Fibroblast of skin of left biceps (primary cell): ENCODE measurements at places on chromosomes 12 and 14.
A peak's percentile ranks its signal among the peaks of the same experiment; 100 is the strongest.

GRCh38 chr14:53979747-53980642 lies 23.4 kb upstream of the BMP4 start:
- DNase-seq, result no peak

DNA sequence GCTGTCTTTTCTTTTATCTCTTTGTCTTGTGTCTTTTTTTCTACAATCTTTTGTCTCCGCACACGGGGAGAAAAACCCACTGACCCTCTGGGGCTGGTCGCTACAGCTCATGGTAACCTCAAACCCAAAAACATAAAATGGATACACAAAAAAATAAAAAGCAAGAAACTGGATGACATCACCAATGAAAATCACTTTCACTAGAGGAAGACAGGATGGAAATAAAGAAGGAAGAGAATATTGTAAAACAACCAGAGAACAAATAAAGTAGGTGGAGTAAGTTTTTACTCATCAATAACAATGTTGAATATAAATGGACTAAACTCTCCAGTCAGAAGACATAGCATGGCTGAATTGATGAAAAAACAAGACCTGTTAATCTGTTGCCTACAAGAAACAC lies 17.6 kb downstream of the MIPOL1 start:
- no peak for DNase-seq

DNA sequence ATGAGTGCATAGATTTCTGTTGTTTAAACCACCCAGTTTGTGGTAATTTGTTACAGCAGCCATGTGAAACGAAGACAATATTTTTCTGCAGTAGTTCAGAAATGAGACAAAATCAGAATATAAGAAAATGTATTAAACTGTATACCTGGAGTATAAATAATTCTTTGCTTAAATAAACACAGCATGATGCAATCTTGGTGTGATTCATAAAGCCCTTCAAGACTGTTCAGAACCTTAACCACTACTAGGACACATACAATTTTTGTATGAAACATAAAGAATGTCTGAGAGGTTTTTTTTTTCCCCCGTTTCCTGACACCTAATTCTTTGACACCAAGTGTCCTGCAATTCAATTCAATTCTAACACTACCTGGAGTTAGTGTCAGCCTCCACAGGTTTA lies 10.5 kb downstream of the C12orf75 start:
- DNase-seq, result no peak

- DNase-seq, result no peak
These were observed 237.5 kb upstream of the TMTC1 start for GRCh38 chr12:30021051-30021833.

DNA sequence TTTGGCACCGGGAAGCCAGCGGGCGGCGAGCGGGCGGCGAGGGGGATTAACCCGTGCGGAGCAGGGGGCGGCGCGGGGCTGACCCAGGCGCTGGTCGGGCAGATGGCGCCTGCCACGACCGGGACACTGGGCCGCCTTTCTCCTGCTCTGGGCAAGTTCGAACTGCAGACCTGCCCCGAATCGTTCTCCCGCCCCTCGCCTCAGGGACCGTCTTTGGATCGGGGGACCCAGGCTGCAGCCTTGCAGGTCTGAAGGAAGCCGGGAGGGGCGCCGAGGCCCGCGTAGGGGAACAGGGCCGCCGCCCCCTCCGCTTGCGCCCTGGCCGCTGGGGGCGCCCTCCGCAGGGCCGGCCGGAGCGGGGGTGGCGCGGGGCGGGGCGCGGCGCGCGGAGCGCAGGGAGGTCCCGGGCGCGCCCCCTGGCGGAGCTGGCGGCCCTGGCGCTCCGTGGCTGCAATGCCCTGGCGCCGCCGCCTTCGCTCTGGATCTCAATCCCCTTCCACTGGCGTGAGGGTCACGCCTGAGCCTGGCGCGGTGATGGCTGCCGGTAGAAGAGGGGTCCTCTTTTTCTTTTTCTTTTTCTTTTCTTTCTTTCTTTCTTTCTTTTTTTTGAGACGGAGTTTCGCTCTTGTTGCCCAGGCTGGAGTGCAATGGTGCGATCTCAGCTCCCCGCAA lies 449 bp upstream of the LTBP2 start:
- no peak for DNase-seq

- no peak for DNase-seq
These were observed 143.9 kb upstream of the NAV3 start for GRCh38 chr12:77686760-77687159.

GRCh38 chr14:84584511-84584910 lies 945.4 kb upstream of the FLRT2 start:
- DNase-seq, result peak; percentile 3

DNA sequence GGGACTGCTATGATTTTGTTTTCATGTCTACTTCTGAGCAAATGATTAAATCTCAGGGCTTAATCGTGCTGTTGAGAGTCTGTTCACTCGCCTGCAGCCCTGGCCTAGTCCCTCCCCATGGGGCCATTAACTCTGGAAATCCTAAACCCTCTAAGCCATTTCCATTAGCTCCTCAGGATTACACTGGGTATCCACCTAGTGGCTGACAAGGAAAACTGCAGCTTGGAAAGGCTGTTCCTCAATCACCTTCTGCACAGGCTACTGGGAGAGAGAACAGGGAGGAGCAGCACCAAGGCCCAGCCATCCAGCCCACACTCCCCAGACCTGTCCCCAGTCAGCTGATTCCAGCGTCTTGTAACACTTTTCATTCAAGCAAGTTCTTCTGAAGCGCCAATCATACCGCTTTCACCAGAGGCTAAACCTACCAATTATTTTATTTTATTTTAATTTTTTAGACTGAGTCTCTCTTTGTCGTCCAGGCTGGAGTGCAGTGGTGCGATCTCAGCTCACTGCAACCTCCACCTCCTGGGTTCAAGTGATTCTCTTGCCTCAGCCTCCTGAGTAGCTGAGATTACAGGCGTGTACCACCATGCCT lies 48.7 kb downstream of the NEUROD4 start:
- DNase-seq, result peak; percentile 3

DNA sequence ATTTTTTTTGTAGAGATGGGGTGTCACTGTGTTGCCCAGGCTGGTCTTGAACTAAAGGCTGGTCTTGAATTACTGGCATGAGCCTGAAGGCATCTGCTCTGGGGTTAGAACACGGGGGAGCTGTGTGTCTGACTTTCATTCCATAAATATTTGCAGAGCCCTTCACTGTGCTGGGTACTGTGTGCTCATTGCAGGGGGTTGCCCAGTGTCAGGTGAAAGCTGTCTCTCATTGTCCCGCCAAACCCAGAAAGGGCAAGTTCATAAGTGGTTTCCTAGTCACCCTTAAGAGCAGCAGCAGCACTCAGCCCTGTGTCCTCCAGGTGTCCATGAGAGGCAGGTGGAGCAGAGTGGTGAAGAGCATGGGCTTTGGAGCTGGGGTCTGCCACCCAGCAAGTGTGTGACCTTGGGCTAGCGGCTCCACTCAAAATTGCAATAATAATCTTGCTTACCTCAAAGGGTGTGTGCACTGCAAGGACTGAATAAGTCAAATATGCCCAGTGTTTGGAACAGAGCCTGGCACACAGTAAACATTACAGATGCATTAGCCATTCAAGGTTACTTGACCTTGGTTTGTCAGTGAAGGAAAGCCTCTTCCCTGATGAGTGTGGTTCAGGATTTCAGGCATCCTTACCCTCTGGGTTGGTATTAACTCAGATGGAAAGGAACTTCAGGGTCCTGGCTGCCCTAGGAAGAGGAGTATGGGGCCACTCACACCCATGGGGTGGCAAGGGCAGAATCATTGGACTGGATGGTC lies 4.4 kb upstream of the SMIM41 start:
- no peak for DNase-seq

GRCh38 chr14:54681811-54682261 lies 114.9 kb downstream of the SAMD4A start:
- DNase-seq, result peak; percentile 43

GRCh38 chr12:53107122-53107521 lies 3.8 kb downstream of the SOAT2 start:
- DNase-seq, result no peak

DNA sequence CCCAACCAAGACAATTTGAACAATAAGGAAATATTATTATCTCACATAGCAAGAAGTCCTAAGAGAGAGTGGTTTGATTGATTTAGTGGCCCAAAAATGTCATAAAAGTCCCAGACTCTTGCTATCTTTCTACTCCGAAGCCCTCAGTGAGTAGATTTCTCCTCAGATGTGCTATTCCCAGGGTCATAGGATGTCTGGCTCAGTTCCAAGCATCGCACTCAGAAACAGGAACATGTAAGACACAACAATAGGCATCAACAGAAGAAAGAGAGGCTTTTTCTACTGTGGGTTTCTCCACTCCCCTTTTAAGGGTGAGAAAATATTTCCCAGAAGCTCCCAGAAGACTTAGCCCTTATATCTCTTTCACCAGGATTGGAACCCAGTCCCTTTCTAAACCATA lies 188.1 kb upstream of the CDKN3 start:
- DNase-seq, result no peak

- no peak for DNase-seq
These were observed 98.2 kb downstream of the RAD52 start for GRCh38 chr12:851343-851742.

DNA sequence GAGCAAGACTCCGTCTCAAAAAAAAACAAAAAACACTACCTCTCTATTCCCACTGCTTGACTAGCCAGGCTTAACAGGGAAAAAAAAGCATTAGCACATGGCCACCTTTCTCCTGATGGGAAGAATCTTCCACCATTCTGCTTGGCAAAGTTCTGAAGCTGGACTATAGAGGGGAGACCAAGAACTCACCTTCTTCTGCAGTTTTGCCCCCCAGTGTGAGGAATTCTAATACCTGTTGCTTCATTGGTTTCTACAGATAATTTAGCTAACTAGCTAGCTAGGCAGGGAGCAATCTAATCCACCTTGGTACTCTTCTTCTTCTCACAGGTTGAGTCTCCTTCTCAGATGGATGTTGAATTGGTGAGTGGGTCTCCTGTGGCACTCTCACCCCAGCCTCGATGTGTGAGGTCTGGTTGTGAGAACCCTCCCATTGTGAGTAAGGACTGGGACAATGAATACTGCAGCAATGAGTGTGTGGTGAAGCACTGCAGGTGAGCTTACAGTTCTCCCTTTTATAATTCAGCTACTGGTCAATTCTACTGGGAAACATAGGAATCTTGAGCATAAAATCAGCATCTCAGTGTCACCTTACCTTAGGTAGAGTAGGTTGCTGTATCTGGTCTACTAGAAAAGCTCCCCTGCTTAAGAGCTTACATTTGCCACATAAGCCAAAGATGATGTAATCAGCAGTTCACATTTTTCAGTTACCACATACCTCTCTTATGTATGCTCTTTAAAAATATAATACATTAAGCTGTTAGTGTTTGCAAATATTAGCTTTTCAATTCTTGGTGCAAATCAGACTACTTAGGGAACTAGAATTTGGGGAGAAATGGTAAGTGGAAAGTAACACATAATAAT lies 16.0 kb downstream of the METTL3 start:
- DNase-seq, result no peak

DNA sequence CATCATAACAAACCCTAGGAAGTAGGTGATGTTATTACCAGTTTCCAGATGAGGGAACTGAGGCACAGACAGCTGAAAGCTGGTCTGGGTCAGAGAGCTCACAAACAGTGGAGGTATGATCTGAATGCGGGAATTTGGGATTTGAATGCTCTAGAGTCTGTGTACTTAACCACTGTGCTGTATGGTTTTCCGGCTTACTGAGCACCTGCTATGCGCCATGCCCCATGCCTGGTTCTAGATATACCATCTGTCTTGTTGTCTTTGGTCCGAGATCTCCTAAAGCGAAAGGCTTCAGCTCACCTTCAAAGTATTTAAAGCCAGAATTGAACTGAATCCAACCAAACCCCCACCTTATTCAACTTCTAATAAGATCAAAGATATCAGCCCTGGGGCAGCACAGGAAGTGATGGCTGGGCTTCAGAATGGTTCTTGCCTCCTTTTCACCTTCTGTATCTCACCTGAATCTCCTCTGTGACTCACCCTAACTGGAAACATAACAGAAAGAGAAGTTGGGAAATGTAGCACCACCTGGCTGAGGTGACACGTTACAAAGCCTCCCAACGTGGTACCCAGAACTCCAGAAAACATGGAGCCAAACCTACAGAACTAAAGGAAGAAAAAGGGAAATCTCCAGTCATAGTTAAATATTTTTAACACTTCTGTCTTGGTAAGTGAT lies 54.3 kb downstream of the PRMT8 start:
- no peak for DNase-seq

GRCh38 chr12:130813949-130814348 lies 25.1 kb downstream of the STX2 start:
- no peak for DNase-seq

- no peak for DNase-seq
These were observed 55.5 kb downstream of the PPP2R5E start for GRCh38 chr14:63487724-63488123.

- DNase-seq, result no peak
These were observed 26.4 kb downstream of the DDHD1 start for GRCh38 chr14:53126731-53127130.

DNA sequence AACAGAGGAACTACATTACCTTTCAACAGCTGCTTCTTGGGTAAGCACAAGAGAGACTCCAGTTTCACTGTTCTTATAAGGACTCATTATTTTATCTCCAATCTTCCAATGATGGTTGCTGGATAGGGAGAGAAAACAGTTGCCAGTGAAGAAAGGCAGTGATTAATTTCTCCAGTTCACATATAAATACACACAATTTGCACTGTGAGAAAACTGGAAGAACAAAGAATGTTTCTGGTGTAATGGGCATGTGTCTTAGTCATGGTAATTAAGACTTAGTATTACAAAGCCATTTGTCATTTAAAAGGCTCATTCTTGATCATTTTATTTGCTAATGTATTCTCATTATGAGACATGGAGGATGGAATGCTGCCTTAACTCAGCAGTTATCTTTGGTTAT lies 78.0 kb upstream of the FAR2 start:
- no peak for DNase-seq

DNA sequence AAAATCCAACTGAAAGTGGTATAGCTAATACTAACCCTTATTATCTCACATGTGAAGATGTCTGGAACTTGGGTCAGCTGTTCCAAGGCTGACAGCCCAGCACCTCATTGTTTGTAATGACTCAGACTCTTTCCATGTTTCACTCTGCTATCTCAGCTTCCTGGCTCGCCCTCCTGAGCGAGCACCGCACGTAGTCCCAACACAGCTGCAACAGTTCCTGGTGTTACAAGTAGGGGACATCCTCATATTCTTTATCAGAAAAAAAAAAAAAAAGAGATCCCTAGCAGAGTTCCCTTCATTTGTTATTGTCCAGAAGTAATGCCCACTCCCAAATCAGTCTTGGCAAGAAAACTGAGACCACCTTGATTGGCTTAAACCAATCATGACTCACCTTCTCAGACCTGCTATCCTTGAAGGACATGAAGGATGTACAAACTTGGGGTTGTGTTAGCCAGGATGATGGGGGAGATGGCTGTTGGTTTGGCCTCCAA lies 92.5 kb downstream of the ADCK1 start:
- DNase-seq, result no peak

DNA sequence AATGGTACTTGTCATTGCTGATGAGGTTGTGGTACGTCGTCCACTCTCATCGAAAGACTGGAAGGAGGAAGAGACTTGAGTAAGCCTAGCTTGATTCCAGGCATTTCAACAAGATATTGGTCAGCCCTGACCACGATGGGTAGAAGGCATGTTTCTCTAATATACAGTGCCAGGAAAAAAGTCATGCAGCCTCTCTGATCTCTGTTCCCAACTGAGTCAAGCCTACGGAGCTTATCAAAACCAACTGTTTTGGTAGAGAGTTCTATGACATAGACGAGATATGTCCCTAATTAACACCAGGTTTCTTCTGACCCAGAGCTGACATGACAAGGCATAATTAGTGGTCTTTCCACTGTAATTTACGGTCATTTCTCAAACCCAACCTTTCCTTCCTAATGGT lies 58.5 kb downstream of the NIN start:
- DNase-seq, result peak; percentile 52

GRCh38 chr12:105417732-105418131 lies 87.2 kb downstream of the C12orf75 start:
- no peak for DNase-seq

GRCh38 chr14:96745500-96746051 lies 51.6 kb upstream of the VRK1 start:
- DNase-seq, result no peak
